ENCODE measurements at places on chromosomes 7 and 10. TPM values are rescaled to one million over a fixed set of nuclear protein-coding genes. Genes with fewer than 3 reads are reported as not detected.
A peak's percentile ranks its signal among the peaks of the same experiment; 100 is the strongest.

GRCh38 chr10:4809156-4809555 is 16.9 kb upstream of the AKR1E2 start:
- no peak for DNase-seq

DNA sequence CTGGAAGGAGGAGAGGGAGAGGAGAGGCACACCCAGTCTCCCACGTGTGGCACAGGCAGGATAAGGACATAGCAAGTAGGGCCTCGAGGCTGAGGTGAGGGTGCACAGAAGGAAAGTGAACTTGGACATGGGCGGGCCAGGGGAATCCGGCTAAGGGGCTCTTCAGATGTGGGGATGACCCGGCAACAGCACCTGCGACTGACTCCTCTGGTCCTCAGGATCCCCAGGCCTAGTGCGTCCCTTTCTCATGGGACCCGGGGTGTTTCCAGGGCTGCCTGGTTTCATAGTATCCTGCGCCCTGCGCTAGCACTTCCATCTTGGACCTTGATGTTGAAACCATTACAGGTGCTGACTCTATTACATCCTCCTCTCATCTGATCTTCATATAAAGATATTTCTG is 96.1 kb upstream of the LYZL2 start:
- DNase-seq: no peak

Gene C10orf105
- 0.18 TPM for total RNA-seq

DNA sequence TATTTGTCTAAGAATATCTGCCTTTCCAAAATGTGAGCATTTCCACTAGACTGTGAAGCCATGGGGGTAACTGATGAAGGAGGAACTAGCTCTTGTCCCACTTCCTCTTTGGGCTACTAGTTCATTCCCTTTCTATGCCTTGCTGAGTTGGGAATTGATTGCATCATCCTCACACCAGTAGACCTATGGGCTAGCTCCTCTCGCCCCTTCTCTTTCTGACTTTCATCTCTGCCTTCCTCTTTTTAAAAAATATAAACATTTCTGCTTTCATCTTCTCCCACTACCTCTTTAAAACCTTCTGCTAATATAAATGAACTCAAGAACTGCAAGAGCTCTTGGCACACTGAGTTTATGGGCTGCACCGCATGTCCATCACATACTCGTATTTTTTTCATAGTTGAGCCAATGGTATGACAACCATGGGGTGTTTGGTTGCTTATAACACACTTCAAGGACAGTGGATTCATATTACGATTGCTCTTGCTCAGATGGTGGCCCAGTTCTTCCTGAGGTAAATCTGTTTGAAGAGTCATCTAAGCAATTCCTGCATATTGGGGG is 182.0 kb downstream of the REEP3 start:
- no peak for DNase-seq

DNA sequence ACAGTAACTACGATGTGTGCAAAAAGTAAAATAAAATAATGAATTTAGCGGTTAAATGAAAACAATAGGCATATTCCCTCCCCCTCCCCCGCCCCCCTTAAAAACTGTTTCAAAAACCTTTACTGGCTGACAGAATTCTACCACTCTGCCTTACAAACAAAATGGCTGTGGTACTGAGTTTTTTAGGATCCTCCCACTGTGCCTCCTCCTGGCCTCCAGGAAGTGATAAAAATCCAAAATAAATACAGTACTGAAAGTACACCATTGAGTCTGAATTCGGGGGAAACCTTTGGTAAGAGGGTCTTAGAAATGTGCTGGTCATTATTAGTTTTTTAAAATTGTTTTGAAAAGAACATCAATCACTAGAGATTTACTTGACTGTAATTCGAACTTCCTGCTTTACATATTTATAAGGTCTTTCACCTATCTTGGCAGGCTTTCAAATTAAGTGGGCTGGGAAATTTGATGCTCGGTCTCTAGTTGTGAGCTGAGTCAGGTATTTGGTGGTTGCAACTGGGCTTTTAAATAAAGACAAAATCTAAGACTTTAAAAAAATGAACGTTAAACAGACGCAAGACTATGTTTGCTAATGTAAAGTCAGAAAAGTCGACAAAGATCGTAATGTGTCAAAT is 32.5 kb upstream of the EPC1 start:
- peak; percentile 27 for DNase-seq

Gene RAPGEF5
- 5.5 TPM for total RNA-seq

Gene BTBD16
- total RNA-seq: 0.42 TPM

Gene C1GALT1
- 55.9 TPM for total RNA-seq

Gene CPA4
- total RNA-seq: not detected

Gene TUBAL3
- 0.11 TPM for total RNA-seq

Gene SEC24C
- total RNA-seq: 76.2 TPM

DNA sequence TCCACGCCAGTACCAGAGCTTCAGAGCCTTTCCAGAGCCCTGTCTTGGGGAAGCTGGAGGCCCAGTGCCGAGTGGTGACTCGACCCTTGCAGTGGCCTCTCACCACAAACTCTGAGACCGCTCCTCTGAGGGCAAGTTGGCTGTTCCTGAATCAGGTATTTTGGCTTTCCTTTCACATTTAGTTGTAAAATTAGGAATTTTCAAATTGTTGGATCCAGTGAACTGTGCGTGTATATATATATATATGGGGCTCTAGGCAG is 128.7 kb upstream of the UNC5B start:
- DNase-seq: no peak

GRCh38 chr7:96388620-96389383 is 66.9 kb upstream of the SLC25A13 start:
- DNase-seq: no peak

Gene NUTM2D
- total RNA-seq: 1.4 TPM

DNA sequence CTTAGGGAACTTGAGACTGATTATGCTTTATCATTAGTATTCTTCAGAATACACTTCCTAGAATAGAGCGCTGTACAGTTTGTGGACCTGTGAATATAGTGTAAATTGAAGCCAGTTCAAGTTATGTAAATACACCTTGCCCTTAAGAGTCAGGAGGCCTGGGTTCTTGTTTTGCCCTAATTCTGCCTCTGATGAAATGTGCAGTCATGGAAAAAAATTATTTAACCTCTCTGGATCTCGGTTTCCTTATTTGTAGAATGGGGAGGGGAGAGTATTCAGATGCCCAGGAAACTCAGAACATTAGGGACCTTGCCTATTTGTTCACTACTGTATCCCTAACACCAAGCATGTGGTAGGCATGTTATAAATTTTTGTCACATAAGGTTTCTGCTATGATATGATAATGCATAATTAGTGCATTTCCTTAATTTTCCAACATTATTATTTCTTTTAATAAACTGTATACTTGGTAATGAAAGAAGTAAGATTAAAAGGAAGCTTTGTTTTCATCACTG is 1.3 kb downstream of the EXOC6 start:
- no peak for DNase-seq

GRCh38 chr7:134504660-134505164 is 22.7 kb upstream of the AKR1B10 start:
- no peak for DNase-seq

Gene LRMDA
- not detected for total RNA-seq

DNA sequence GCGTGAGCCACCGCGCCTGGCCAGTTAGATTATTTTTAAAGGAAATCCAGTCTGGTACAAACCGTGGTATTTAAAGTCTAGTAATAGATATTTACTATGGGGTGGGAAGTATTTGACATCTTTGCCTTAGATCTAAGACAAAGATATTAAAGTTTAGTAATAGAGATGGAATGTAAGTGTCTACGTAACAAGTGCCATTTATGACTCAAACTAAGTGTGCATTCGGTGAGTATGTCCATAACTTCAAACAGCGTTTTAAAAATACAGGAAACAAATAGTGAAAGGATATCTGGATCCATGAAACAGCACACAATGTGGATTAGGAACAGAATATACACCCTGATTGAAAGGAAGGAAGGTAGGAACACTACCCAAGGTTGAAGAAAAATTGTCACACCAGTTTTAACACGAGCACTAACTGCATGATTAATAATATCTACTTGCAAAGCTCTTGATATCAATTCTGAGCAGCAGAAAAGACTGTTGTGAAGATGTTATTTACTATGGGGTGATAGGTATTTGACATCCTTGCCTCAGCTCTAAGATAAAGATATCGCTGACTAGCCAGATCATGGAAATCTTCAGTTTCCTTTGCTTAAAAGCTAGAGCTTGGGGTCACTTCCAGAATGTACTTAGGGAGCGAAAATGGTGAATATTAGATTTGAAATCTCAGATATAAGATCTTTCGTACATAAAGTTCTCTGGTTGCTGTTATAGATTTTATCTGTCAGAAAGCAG is 48.7 kb downstream of the EPC1 start:
- no peak for DNase-seq

- no peak for DNase-seq
Observed at GRCh38 chr7:37450035-37450434, 1.4 kb upstream of the ELMO1 start.

Gene TMEM60
- 32.3 TPM for total RNA-seq

Gene FFAR4
- total RNA-seq: not detected

DNA sequence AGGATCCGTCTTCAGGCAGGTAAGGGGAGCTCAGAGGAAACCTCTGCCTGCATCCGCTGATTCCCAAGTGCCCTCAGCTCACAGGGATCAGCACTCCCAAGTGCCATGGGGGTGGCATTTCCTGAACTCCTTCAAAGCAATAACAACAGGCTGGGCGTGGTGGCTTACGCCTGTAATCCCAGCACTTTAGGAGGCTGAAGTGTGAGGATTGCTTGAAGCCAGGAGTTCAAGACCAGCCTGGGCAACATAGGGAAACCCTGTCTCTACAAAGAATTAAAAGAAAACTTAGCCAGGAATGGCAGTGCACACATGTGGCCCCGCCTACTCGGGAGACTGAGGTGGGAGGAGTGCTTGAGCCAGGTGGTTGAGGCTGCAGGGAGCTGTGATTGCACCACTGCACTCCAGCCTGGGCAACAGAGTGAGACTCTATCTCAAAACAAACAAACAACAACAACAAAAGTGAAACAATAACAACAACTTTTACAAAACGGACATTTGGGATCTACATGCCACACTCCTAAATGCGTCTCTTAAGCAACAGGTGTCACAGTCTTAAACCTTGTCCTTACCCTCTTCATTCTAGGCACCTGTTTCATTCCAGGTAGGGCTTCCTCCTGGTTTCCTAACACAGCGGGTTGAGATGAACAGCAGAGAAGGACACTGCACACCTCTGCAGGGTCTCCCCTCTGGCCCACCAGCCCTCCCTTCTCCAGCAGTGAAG is 73.8 kb downstream of the PAXIP1 start:
- DNase-seq: no peak

GRCh38 chr7:157372300-157373232 is 35.8 kb downstream of the DNAJB6 start:
- no peak for DNase-seq

DNA sequence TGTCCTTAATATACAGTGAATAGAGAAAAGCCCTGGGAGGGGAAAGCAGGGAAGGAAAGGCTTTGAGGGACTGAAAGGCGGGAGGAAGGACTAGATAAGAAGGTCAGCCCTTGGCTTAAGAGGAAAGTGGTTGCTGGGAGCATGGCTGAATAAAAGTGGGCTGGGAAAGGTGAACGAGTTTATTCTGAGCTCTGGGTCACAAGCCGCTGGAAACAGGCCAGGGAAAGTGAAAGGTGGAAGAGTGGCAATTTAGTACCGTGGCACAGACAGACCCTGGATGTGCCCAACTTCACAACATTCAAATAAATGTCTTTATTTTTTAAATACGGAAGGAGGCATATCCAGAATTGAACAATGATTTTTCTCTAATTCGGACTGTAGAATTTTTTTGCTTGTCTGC is 39.7 kb downstream of the TAC1 start:
- DNase-seq: no peak

Gene PPP3CB
- total RNA-seq: 11.7 TPM

GRCh38 chr10:25818751-25819150 is 115.3 kb upstream of the MYO3A start:
- DNase-seq: peak; percentile 40

GRCh38 chr7:142319970-142320369 is 62.1 kb upstream of the PRSS58 start:
- DNase-seq: peak; percentile 54

Gene C10orf95
- total RNA-seq: 0.30 TPM
